ENCODE measurements at places on chromosomes 3 and 15.

DNA sequence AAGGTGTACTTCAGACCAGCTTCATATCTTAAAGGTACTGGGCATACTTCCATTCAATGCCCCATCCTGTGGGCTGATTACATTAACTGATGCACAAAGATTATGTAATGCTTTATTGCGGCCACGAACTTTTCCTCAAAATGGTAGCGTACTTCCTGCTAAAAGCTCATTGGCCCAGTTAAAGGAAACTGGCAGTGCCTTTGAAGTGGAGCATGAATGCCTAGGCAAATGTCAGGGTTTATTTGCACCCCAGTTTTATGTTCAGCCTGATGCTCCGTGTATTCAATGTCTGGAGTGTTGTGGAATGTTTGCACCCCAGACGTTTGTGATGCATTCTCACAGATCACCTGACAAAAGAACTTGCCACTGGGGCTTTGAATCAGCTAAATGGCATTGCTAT is 3.4 kb downstream of the SKIL start:
- no peak for DNase-seq

DNA sequence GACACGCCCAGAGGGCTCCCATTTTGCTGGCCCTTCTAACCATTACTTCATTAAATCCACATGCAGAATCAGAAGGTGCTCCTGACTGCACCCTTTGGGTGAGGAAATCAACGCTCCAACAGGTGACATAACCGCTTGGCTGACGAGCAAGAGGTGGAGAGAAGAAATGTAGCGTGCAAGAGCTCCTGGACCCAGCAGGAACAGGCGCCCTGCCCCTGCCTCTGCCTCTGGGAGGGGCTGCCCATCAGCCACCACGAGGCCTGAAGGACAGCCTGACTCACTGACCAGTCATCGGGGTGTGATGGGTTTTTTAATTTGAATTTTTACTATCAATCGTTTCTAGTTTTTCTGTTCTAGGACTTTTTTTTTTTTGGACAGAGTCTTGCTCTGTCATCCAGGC is 218.2 kb downstream of the ADAMTS17 start:
- DNase-seq = no peak

DNA sequence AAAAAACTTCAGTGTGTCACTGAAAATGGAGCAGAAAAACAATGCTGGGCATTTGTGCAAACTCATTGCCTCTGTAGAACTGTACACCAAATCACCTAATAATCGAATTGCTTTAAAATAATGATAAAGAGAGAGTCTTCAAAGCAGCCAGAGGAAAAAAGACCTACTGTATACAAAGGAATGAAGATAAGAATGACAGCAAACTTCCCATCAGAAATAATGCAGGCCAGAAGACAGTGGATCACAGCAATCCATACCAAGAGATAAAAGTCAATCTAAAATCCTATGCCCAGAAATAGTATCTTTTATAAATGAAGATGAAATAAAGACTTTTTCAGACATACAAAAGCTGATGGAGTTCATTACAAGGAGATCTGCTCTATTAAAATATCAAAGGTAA is 134.7 kb upstream of the VEPH1 start:
- no peak for DNase-seq

- no peak for DNase-seq
Measured at GRCh38 chr3:169150920-169151319, 512.6 kb downstream of the MECOM start.

DNA sequence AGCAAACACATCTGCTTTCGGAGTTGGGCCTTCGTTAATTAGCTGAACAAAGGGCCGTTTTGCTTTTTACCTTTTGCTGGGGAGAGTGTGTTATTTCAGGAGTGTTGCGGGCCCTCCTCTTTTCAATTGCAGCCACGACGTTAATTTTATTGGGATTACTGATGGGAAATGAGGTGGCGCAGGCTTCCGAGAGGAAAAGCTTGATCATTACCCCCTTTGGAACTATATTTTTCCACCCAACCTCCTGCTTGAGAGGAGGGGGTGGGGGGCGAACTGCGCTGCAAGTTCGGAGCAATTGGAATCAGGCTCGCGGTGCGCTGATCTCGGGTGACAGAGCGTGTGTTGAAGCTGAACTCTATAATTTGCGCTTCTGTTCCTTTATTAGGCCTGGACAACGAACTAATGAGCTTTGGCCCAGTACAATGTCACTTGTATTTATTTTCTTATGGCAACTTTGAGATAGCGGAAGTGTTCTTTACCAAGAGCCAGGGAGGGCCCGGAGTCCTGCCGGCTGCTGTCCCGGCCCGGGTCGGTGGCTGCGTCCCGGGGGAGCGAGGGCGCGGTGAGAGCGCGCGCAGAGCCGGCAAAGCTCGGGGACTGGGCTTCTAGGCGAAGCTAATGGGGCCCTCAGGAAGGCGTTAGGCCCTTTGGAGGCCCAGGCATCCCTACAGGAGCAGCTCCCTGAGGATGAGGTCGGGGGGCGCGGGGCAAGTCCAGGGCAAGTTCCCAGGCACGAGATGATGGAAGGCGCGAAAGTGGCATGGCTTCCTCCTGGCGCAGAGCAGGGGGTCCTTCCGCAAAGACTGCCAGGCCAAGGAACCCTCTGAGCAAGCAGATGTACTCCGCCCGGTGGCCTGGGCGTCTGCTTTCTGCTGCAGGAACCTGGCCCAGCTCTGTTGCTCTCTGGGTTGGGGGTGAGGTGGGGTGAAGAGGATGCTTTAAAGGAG is 12.9 kb downstream of the NR2F2 start:
- DNase-seq = no peak

- DNase-seq = no peak
Measured at GRCh38 chr3:58004973-58005372, 3.2 kb upstream of the FLNB start.

GRCh38 chr15:37931868-37932267 is 2.6 kb upstream of the TMCO5A start:
- DNase-seq = no peak

DNA sequence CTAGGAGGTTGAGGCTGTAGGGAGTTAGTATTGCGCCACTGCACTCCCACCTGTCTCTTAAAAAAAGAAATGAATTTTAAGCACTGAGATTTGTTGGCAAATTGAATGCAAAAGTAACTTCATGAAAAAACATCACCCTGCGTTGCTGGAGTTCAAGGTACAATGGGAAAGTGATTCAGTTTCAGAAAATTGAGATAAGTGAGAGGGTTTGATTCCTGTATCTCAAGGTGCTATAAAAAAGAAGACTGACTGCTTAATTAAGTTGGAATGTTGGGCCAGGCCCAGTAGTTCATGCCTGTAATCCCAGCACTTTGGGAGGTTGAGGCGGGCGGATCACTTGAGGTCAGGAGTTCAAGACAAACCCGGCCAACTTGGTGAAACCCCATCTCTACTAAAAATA is 39.1 kb downstream of the IQGAP1 start:
- DNase-seq = no peak

GRCh38 chr3:139756529-139757103 is 78.8 kb upstream of the NMNAT3 start:
- DNase-seq = no peak

DNA sequence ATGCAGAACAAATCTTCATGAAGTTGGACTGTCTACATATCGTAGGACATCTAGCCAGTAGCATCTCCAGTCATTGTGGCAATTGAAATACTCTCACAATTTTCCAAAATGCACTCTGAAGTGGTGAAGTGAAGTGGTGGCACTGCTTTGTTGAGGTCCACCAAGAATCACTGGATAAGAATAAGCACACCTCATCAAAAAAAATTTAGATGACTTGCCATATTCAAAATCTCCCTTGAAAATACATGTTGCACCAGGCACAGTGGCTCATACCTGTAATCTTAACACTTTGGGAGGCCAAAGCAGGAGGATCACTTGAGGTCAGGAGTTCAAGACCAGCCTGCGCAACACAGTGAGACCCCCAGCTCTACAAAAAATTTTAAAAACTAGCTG is 12.9 kb downstream of the HACD2 start:
- no peak for DNase-seq

DNA sequence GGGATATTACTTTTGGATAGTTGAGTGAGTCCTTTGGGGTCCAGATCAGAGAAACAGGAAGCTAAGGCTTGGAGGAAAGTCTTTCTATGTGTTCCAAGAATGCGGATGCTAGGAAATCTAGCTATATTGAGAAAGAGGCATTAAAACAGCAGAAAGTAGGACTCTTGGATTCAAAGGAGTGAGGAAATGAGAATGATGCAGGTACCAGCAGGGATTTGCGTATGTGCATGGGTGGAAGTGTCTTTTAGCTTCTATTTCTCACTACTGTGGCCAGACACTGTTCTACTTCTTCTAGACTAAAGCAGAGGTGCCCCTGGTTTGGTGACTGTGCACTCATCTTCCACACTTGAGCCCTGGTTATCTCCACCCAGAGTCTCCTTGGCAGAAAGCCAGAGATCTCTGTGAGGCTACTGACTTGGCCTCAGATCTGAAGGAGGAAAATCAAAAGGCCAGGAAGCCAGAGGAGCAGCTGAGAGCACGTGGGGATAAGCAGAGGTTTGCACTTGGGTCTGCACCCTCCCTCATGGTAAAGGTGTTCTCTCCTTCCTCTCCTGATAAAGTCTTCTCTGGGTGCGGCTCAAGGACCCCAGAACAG is 44.3 kb downstream of the ATP2B2 start:
- DNase-seq = no peak

GRCh38 chr3:7752005-7752404 is 749.6 kb upstream of the LMCD1 start:
- no peak for DNase-seq

DNA sequence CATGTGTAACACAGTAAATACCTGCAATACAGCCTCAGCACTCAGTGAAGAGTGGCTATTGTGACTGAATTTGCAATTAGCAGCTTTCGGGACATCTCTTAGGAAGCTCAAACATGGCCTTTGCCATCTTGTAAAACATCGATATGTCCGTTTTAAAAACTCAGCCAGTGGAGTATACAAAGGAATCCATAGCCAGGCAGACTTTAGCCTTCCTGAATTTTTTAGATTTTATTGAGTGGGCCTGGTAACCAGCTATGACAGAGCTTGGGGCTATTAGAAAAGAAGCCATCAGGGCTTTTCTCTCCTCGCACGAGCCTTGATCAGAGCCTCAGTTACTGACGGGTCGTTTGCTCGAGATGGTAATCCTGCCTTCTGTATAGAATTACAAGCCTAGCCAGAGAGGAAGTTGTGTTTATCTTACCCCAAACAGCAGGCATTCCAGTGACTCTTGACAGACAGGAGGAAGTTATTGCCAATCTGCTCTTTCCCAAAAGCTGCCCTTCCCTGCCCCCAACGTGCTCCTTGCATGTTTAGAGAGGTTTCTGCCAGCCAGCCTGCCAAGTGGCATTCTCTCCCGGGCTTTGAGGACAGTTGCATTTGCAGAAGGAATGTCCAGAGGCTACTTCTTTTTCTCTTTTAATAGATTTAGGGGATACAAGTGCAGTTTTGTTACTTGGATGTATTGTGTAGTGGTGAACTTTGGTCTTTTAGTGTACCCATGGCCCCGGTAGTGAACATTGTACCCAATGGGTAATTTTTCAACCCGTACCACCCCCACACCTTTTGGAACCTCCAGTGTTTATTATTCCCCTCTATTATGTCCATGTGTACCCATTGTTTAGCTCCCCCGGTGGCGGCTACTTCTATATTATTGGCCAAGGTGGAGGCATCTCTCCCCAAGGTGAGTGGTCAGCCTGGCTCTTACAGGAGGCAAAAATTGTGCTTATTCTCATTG is 40.6 kb downstream of the ITPR1 start:
- no peak for DNase-seq

DNA sequence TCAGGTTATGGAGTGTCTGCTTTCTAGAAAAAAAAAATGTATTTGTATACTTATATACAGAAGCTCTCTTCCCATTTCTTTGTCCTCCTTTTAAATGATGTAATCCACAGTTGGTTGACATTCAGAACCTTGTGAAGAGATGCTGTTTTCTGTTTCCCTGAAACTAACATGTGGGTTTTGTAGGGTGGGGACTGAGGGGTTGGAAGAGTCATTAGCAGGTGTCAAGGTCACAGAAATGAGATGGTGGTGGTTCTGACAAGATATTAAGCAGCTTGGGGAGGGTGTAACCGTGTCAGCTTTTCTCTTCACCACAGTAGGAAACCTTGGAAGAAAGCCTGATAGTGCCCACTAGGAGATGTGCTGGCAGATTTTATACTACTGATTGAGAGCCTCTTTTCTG is 2.4 kb downstream of the RASA2 start:
- DNase-seq = no peak

DNA sequence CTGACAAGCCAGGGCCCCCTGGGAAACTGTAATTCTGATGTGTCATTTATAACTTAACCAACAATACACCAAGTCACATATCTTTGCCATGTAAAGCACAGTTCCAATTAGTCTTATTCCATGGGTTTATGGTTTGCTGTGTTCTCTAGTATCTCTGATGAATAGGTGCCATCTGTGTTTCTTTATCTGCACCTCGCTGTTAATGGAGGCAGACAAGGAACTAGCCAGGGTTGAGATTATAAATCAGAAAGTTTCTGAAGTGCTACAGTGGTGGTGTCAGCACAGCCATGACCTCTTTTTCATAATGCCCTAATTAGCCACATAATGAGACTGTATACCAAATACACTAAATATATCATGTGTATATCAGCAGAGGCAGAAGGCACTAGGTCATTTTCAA is 866.4 kb downstream of the PLOD2 start:
- DNase-seq = no peak

DNA sequence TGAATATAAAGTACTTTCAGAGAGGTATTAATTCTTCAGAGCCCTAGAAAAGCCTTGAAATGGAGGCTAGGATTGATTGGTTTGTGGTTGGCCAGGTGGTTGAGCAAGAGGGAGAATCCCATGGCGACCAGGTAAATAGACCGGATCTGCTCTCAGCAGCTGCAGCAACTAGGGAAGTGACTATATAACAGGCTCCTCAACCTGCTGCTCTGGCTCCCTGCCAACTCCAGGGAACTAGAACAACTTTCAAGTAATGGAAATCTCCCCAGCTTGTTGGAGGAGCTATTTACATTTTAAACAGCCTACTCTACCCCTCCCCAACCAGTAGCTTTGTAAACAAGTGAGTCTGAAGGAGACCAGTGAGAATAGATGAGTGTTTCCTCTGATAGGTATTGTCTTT is 121.8 kb upstream of the CADM2 start:
- DNase-seq = peak; percentile 92

DNA sequence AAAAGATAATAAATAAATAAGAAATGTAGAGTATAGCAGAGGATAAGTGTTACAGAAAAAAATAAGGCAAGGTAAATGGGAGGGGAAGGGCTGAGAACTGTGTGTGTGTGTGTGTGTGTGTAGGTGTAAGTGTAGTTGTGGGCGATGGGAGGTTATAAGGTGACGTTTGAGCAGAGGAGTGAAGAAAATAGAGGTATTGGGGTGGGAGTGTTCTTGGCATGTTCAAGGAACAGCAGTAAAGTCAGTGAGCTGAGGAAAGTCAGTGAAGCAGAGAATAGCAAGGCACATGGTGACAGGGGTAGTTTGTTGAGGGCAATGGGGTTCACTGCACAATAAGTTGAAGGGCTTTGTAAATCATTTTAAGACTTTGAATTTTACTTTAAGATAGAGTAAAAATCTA is 30.9 kb upstream of the ZNF148 start:
- no peak for DNase-seq

DNA sequence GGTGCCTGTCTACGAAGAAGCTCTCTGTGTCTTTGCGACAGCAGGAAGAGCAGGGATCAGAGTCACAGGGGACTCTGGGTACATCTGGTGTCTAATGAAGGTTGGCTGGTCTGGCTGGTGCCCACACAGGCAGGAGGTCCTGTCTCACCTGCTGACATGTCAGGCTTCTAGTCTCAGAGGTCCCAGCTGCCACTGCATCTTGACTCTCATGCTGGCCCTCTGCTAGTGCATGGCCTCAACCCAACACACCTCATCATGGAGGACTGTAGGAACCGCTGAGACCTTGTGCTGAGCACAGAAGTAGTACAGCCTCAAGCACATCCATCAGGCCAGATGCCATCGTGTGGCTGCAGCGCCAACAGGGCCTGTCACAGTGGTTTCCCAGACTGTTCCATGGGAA is 206.1 kb upstream of the NR2F2 start:
- no peak for DNase-seq

GRCh38 chr15:80929225-80929624 is 60.4 kb downstream of the MESD start:
- no peak for DNase-seq

Data from NCI-H2081 (cell line).